ENCODE measurements at places on chromosomes 2 and 18.

DNA sequence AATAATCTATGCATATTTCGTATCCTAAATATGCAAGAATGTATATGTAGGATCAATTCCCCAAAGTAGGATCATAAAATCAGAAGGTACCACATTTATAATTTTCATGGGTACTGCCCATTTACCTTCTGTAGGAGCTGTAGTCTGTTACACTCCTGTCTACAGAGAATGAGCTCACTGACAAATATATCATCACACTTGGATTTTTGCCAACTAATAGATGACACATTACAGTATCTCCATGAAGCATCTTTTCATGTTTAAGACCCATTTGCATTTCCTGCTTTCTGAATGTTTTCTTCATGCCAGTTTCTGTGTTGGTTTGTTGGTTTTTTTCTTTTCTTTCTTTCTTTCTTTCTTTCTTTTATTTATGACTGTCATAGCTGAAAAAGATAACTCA, 70.9 kb upstream of the EML6 start:
- DNase-seq = no peak

- no peak for DNase-seq
These were observed 111.3 kb downstream of the NYAP2 start for GRCh38 chr2:225510796-225511195.

GRCh38 chr2:210002158-210003157, at the start of gene RPE:
RPE (plus strand) TSS chr2:210002638; CDS start chr2:210002662, 24 bp downstream.
- peak; percentile 77 for DNase-seq

DNA sequence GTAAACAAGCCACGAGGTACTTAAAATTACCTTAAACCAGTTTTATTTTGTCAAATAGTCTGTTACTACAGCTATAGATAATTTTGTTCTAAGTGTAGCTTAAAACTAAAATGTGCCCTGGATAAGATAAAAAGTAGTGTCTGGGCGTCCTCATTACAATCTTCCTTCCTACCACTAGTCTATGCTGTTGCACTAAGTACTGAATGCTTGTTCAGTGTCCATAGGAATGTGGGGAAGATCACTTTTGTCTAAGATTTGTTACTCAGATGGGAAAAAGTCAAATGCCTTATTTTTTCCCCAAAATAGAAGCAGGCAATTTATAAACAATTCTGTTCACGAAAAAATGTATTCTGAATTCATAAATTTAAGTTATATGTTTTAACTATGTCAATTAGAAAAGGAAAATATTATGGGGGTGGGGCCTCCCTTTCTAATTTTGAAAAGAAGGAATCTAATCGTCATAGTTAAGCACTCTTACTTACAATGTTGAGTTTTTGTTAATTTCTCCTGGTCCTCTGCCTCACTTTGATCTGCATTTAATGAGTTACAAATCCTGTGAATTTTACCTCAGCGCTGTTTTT, 140.4 kb upstream of the VRK2 start:
- no peak for DNase-seq

- no peak for DNase-seq
These were observed 300.4 kb upstream of the NT5C1B start for GRCh38 chr2:18889565-18890332.

DNA sequence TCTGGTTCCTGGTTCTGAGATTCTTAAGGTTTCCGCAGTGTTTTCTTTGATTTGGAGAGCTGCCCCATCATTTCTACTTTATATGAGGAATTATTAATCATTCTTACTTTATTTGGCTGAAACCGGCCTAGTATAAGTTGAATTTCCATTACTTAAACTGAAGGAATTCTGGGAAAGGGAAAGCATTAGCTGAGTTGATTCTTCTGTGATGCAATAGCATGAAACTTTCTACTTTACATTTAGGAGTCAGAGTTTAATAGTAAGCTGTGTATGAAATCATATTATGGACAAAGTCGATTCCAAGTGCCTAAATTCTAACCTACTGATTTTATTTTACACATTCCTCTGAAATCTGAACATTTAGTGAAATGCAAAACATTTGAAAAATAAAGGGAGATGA, 1269.7 kb upstream of the ZEB2 start:
- no peak for DNase-seq

DNA sequence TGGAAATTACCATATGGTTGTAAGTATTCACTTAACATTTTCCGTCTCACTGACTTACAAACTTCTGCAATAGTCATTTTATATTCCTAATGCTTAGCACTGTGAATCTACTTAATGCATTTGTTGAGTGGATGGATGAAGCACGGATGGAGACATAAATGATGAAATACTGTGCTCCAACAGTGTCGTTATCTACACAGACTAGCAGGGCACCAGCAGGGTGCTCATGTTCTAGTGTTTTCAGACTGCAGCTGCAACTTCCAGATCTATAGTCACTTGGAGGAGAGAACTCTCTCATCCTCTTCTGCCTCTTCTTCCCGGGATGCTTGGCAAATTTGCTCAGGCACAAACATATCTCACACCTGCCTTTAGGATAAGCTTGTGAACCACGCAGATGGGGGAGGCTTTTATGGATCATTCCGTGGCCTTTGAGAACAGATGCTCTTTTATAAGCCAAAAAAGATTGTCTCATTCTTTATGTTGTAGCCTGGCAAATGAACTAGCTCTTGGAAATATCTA, 797.7 kb downstream of the MBD2 start:
- DNase-seq = no peak

DNA sequence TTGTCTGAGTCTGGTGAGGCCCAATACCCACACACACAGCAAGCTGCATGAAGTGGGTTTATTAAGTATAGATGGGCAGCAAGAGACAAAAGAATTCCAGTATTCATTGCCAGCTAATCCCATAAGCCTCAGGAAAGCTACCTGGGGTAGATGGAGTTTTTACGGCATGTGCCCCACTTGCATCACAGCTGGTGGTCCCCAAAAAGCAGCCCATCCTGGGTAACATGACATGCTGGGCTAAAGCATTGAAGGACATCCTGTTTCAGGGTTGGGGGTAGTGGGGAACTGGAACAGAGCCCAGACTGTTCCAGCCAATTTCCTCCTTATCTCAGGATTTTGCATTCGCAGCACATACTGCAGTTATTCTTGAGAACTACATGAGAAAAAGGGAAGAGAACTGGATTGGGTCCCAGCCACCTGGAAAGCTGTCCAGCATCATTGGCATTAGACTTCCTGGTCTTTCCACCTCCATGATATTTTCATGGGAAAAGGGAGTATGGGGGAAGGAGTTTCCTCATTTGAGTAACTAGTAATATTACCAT, 240.1 kb upstream of the MMADHC start:
- no peak for DNase-seq

- DNase-seq = no peak
These were observed 107.1 kb downstream of the GLI2 start for GRCh38 chr2:120842456-120843439.

- no peak for DNase-seq
These were observed 231.9 kb upstream of the MGAT5 start for GRCh38 chr2:134021830-134022524.

GRCh38 chr2:100008956-100009355, 133.4 kb downstream of the AFF3 start:
- no peak for DNase-seq

DNA sequence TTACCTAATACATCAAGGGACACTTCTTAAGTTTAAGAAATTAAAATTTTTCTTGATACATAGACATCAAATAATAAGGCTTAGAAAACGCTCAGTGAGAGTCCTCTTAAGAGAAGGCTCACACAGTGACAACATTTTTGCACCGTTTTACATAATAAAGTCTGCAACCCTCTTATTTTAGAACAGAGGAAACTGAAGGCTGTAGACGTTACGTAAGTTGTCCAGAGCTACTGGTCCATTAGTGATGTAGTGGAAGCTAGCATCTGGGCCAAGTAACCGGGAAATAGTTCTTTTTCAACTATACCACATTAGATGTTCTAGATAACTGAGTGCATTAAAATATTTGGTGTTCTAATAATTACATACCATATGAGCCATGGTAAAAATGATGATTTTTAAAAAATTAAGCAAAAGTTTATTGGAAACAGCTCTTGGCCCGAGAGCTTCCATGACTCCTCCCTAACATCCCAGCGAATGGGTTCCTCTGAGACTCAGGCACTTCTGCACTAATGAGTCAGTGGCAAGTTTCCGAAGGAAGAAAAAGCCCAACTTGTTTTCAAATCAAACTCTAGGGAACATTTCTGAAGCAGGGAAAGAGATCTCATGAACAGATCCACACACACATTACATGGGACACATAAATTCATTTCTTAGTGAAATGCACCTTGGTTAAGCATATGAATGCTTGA, 232.6 kb upstream of the PXDN start:
- no peak for DNase-seq

DNA sequence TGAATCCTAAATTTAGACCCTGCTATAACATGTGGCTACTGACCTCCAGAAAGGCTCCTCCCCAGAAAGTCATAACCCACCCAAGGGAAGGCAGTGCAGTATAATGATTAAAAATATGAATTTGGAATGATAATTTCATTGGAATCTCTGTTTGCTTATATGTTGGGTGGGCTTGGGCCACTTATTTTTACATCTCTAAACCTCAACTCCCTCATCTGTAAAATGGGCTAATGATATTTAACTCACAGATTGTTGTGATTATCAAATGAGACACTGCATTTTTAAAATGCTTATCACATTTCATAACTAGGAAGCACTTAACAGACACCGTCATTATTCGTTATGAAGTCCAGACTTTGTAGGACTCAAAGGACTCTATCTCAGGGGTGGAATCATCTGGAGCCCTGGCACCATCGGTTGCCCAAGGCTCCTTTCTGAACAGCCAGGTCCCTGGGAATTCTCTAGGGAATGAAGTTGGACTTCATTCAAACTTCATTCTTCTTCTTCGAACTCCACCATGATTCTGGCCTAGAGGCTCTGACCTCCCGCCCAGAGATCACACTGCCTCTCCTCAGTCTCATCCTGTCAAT, 33.1 kb upstream of the RMDN2 start:
- no peak for DNase-seq

GRCh38 chr2:26442301-26442700, 35.6 kb downstream of the OTOF start:
- DNase-seq = no peak

DNA sequence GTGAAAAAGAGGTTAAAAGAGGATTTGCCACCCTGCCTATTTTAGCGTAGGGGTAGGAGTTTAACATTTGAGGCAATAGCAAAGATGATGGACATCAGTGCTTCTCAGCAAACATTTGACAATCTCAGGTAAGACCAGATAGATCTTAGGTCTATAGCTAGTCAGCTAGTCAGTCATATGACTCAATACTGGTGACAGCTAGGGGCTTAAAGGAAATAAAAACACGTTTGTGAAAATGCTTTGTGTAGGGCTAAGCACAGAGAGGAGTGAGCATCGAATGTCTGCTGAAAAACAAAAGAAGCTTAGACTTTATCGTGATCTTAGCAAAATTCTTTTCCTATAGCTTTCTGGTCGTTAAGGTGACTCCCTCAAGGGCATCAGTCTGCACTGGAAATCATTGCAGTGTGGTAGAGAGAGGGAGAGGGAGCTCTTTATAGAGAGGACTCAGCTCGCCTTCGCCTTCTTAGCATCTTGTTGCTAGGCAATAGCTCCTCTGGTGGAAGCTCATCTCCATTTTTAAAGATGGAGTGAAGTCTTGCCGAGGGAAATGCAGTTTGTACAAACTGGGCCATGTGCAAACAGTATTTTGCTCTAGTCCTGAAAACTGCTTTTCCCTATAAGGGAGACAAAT, 62.8 kb upstream of the SLC38A11 start:
- no peak for DNase-seq

- DNase-seq = peak; percentile 47
These were observed 20.0 kb downstream of the TRIP12 start for GRCh38 chr2:229901819-229902218.

- DNase-seq = no peak
These were observed 18.0 kb downstream of the TGOLN2 start for GRCh38 chr2:85309699-85310321.

DNA sequence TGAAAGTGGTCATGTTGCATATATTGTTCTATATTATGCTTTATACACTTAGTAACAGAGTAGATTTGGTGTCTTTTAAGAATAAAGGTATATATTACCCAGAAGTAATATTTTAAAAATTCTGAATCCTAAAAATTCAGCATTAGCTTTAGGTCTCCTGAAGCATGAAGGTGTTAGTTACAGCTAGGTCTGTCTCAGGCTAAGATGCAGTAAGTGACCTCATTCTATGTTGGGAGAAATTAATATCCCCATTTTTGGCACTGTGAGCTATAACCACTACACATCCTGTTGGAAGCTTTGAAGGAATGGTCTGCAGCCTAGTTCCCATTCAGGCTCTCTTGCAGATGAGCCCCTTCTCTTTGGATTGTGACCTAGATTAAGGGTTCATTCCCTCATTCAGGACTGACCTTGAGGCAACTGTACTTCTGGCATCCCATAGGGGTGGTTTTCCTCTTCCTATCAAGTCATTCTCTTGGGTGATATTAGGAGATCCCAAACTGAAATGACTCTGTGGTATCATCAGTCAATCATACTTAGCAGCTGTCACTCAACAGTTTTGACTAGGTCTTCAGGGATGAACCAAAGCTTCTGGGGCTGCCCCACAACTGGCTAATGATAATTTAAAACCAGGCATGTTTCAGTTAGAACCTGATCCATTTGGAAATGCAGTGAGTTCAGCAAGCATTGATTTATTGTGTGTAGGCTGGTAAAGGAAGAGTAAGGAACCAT, 117.7 kb downstream of the GPD2 start:
- DNase-seq = no peak

GRCh38 chr2:145350011-145350410, 830.1 kb upstream of the ZEB2 start:
- no peak for DNase-seq

- peak; percentile 28 for DNase-seq
These were observed 33.6 kb downstream of the TWIST2 start for GRCh38 chr2:238881353-238882081.

DNA sequence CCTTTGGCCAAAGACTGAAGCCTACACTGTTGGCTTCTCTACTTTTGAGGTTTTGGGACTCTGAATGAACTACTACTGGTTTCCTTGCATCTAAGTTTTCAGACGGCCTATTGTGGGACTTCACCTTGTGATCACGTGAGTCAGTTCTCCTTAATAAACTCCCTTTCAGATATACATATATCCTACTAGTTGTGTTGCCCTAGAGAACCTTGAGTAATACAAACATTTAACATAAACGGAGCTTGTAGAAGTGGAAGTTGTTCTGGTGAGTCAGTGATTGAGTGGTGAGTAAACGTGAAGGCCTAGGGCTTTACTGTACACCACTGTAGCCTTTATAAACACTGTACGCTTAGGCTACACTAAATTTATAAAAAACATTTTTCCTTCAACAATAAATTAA, 107.2 kb upstream of the CDH2 start:
- no peak for DNase-seq

GRCh38 chr2:223822818-223823217, 14.6 kb downstream of the AP1S3 start:
- DNase-seq = no peak

GRCh38 chr2:44972771-44973535, 31.5 kb downstream of the SIX3 start:
- DNase-seq = no peak

DNA sequence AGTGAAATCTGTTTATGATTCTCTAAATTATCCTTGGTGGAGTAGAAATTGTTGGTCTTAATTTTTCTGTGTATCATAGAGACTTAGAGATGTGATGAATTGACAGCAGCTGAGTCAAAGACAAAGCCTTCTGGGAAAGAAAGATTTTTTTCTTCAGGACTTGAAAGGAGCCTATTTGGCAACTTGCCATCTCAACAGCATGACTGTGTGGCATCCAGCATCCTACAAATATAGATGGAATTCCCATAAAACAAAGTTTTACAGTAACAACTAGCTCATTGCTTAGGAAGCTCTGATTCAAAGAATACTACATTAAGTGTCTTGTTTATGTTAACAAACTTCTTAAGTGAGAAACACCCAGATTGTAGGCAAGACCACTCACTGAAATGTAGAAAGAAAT, 79.2 kb upstream of the SETBP1 start:
- DNase-seq = no peak
